Colonic mucosa (tissue), 4 donors: ENCODE measurements at places on chromosomes 6 and 20.

DNA sequence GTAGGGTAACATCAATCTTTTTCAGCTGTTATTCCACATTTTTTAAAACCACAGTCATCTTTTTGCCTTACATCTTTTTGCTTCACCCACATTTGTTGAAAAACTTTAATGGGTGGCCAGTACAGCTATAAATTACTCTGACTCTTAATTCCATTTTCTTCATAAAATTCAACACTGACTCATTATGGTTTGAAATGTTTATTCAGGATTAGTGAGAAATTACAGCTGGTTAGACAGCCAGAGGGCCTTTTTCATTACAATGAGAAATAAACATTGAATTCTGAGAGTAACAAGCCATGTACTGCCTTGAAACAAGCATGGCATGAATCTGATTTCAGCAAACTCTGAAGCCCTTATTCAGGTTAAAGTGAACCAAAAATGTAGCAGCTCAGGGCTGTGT, 19.5 kb downstream of the NDUFAF4 start:
- no peaks in the 10 kb centered on the region for H3K4me1 ChIP-seq
- no peak overlapping the region for H3K4me3 ChIP-seq
- no peak for DNase-seq
- no peaks in the 10 kb centered on the region for H3K36me3 ChIP-seq
- no peaks in the 10 kb centered on the region for H3K27me3 ChIP-seq

- no peaks in the 10 kb centered on the region for H3K27me3 ChIP-seq
- no peaks in the 10 kb centered on the region for H3K4me1 ChIP-seq
- H3K27ac ChIP-seq = no peak overlapping the region
- no peak overlapping the region for H3K4me3 ChIP-seq
- H3K36me3 ChIP-seq = no peaks in the 10 kb centered on the region
- DNase-seq = no peak
These were observed 11.8 kb downstream of the TCF15 start for GRCh38 chr20:598133-598850.

DNA sequence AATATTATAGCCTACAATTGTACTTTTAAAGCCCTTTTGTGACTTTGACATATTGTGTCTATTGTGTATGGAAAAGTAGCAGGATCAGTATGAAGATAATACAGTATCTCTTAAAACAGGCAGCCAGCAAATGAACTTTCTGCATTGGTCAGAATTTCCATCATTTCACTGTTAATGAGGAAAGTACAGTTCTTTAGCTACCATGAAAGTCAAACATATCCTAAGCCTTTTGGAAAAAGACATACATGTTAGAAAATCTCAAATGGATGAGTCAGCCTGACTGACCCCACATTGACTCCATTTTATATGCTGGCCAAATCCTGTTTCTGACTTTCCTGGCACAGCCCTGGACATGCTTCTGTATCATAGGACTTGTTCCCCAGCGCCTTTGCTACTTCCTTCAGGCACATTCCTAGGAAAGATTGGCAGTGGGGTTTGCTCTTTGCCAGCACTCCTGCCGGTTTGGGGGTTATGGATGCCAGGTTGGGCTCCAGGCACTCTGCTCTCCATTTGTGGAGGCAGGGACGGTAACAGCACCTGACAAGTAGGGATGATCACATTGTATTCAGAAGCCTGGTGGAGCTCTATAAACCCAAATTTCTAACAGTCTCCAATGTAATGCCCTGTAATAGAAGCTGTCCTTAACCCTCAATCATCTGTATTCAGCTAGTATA, 43.7 kb downstream of the TOP1 start:
- H3K4me1 ChIP-seq = peaks cover 14% of the 10 kb centered on the region
- no peak overlapping the region for H3K27ac ChIP-seq
- DNase-seq = no peak
- H3K4me3 ChIP-seq = no peak overlapping the region
- no peaks in the 10 kb centered on the region for H3K27me3 ChIP-seq

DNA sequence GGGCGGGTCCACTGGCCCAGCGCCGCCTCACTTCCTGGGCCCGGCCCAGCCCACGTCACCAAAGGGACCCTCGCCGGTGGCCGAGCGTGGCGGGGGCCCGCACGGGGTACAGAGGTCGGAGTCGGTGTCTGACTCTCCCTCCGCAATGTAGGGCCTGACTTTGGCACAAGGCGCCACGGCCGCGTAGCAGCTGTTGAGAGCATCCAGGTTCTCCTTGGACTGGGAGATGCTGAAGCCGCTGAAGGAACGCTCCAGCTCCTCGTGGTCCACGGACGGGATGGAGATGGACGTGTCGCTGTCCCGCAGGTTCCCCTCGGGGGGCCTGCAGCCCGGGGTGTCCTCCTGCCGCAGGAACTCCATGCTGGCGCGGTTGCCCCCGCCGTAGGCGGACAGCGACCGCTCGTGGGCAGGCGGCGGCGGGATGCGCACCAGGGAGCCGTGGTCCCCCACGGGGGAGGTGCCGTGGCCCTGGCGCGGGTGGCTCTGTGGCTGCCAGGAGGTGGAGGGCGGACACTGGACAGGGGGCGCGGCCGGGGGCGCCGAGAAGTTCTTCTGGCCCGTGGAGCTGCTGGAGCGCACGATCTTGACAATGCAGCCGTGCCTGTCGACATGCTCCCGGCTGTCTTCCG, 45.6 kb upstream of the CHRNA4 start:
- H3K36me3 ChIP-seq = no peaks in the 10 kb centered on the region
- H3K4me1 ChIP-seq = no peaks in the 10 kb centered on the region
- H3K27ac ChIP-seq = no peak overlapping the region
- no peak overlapping the region for H3K4me3 ChIP-seq

- no peak overlapping the region for H3K4me3 ChIP-seq
- DNase-seq = no peak
- H3K27me3 ChIP-seq = no peaks in the 10 kb centered on the region
- H3K36me3 ChIP-seq = no peaks in the 10 kb centered on the region
- H3K27ac ChIP-seq = no peak overlapping the region
- no peaks in the 10 kb centered on the region for H3K4me1 ChIP-seq
These were observed 36.5 kb downstream of the HIVEP1 start for GRCh38 chr6:12048609-12049008.

DNA sequence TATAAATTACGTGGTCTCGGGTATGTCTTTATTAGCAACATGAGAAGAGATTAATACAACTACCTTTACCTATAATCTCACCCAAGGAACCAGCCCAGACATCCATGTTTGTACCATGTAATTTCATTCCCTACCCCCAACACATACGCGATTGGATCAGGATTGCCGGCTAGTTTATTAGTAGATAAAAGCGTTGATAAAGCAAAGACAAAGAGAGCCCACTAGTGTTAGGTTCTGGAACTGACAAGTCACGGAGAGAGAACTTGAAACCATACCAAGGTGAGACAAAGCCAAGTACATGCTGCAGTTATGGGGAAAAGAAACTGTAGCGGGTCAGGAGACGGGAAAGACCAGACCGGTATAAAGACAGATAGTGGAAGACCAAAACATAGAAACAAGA, 37.4 kb upstream of the FAM135A start:
- H3K36me3 ChIP-seq = no peaks in the 10 kb centered on the region
- no peaks in the 10 kb centered on the region for H3K4me1 ChIP-seq
- H3K4me3 ChIP-seq = no peak overlapping the region
- no peaks in the 10 kb centered on the region for H3K27me3 ChIP-seq
- no peak overlapping the region for H3K27ac ChIP-seq
- no peak for DNase-seq

GRCh38 chr6:50899306-50899870, 80.7 kb downstream of the TFAP2B start:
- no peak overlapping the region for H3K4me3 ChIP-seq
- H3K36me3 ChIP-seq = no peaks in the 10 kb centered on the region
- H3K4me1 ChIP-seq = no peaks in the 10 kb centered on the region
- H3K27ac ChIP-seq = no peak overlapping the region
- DNase-seq = no peak
- no peaks in the 10 kb centered on the region for H3K27me3 ChIP-seq
